ENCODE measurements at places on chromosomes 3 and 15. TPM values are rescaled to one million over a fixed set of nuclear protein-coding genes. Genes with fewer than 3 reads are reported as not detected.

GRCh38 chr15:96699871-96700401, 369.4 kb downstream of the NR2F2 start:
- ATAC-seq: no peak

DNA sequence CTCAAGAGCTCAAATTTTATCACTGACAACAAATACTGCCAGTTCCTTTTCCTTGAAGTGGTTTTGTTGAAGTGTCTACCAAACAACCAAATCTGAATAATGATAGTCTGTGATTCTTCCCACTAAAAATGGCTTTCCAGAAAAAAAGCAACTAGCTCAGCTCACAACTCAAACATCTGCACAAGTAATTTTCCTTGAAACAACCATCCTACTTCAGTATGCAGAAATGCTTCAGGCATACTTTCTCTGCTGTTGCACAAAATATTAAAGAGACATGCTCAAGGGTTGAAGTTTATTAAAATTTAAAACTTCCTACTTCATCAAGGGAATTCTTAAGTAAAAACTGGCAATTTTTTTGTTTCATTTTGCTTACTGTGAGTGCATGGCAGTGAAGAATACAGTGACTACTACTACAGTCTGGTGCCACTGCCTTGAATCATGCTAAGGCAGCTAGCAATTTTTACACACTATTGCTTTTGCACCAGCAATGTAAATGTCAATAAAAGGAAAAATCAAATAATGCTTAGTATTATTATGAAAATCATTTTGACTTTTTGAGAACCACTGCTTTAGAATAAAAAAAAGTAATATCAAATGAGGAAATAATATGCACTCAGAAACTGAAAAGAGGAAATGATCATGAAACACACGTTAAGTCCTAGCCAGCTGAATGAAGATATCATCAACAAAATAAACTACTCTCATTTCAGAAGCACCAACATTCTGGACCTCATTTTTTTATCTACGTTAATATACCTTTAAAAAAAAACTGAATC, 33.6 kb downstream of the VPS13C start:
- no peak for ATAC-seq

DNA sequence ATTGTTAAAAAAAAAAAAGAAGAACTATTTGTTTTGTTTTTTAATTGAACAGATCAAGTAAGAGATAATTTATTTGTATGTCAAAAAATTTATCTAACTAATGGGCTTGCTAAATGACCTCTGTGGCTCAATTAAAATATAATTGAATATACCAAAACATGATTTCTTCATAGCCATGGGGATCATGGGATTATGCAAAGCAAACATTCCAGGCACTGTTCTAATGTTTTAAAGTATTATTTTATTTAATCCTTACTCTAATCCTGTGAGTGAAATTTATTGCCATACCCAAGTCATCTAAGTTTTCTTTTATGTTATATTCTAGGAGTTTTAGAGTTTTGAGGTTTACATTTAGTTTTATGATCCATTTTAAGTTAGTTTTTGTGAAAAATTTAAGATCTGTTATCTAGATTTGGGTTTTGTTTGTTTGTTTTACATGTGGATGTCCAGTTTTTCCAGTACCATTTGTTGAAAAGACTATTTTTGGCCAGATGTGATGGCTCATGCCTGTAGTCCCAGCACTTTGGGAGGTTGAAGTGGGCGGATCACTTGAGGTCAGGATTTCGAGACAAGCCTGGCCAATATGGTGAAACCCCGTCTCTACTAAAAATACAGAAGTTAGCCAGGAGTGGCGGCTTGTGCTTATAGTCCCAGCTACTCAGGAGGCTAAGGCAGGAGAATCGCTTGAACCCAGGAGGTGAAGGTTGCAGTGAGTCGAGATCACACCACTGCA, 52.3 kb upstream of the CNOT10 start:
- ATAC-seq: no peak

DNA sequence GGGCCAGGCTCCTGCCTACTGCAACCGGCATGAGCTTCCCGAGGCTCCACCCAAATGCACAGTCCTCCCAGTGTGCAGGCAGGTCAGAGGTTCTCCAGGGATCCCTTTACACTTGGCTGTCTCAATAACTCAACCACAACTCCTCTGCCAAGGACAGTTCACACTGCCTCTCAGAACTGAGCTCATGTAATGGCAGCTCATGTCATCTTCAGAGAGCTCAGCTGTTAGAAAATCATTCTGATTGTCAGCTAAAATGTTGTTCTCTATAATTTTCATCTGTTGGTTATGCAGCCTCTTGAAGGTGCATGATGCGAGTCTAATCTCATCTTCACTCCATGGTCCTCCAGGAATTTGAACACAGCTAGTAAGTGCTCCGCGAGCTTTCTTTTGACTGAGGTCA, 76.7 kb downstream of the SST start:
- no peak for ATAC-seq

- ATAC-seq: peak; percentile 60
Measured at GRCh38 chr3:137121704-137122314, 164.0 kb downstream of the IL20RB start.

DNA sequence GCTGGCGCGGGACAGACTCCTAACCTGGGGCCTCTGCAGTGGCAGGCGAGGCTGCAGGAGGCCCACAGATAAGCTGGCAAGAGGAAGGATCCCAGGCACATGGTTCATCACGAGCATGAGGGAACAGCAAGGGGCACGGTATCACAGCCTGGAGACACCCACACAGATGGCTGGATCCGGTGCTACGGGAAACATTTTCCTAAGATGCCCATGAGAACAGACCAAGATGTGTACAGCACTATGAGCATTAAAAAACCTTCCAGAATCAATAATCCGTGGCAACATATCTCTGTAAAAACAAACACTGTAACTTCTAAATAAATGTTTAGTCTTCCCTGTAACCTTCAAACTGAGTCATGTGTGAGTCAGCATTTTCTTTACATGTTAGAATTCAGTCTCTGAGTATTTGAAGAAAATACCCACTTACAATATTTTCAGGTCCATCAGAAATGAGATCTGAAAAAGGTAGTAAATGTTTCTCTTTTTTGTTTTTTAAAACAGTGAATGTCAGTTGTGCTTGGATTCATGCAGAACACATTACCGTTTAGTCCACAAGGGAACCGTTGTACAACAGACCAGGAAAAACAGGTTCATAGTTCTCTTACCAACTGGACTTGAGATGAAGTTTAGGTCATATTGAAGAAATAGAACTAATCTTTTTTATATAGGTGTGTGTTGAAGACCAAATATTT, 75.9 kb downstream of the BOC start:
- peak; percentile 27 for ATAC-seq

DNA sequence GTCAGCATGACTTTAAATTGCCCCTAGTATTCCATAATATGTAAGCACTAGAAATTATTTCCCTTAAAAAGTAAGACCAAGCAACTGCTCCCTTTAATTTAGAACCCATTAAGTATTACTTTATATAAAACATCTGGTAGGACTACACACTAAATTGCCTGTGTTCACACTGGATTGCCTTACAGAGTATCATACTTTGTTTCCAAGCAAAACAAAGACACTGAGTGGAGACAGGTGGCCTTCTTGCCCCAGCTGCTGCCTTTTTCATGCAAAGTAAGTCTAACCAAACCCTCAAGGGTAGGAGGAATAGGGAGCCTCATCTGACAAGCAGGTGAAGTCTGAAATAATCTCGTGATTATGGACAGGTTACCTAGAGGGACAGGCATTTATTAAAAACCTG, 87.3 kb downstream of the PEX5L start:
- no peak for ATAC-seq

DNA sequence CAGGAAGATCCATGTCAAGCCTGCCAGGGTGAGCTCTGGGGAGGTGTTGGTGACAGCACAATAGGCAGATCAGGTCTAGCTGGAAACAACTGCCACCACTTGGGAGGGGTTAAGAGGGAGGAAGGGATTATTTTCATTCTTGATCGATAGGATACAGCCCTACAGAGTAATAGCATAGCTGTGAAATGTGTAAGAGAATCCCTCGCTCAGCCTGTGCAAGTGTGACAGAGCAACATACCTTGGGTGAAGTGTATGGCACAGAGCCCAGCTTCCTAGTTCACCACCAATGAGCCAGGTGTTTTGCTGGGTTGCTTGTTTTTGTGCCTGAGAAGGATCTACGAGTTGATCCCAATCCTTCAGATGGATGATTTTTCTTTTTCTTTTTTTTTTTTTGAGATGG, 9.2 kb upstream of the DCUN1D1 start:
- peak; percentile 94 for ATAC-seq

DNA sequence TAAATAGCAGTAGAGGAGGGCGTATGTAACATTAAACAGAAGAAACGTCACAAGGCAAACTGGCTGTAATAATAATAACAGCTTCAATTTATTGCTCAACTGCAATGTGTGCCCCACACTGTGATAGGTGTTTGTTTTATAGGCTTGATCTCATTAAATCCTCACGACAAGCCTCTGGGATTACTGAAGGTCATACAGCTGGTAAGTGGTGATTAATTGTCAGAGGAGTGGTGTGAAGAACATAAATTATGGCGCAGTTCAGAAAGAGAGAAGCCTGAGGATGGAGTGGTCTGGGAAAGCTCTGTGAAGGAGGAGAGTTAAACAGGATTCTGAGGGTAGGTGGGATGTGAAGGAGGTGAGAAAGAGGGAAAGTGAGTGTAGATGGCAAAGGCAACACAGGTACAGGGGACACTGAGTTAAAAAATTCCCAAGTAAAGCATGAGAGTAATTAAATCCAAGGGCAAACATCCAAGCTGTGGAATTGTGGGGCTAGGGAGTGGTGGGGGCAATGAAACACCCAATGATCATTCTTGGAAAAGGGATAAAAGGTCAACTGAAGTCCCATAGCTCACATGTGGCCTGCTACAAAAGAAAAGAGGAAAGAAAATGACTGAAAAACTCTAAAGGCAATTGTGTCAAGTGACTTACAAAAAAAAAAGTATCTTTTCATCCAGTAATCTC, 16.5 kb upstream of the GLCE start:
- ATAC-seq: peak; percentile 92

- ATAC-seq: no peak
Measured at GRCh38 chr3:55984626-55985025, 483.6 kb downstream of the ERC2 start.

DNA sequence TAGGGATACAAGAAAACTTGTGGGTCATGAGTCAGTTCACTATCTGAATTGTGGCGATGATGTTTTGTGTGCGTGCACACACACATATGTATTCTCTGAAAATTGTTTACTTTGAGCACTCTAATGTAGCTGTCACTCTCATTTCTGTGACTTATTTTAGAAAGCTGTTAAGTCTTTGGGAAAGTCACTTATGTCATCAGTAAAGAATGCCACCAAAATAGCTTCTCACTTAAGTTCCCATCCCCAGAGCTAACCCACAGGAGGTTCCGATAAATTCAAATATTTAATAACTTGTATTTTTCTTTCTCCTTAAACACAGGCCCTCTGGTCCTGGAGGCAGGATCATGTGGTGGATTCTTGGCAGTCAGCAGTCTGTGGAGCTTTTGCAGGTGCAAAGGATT, 138.3 kb downstream of the LRIG1 start:
- no peak for ATAC-seq

SCAANT1 gene
- total RNA-seq: not detected

GRCh38 chr3:158725348-158726011, 6.8 kb downstream of the RARRES1 start:
- ATAC-seq: peak; percentile 49

DNA sequence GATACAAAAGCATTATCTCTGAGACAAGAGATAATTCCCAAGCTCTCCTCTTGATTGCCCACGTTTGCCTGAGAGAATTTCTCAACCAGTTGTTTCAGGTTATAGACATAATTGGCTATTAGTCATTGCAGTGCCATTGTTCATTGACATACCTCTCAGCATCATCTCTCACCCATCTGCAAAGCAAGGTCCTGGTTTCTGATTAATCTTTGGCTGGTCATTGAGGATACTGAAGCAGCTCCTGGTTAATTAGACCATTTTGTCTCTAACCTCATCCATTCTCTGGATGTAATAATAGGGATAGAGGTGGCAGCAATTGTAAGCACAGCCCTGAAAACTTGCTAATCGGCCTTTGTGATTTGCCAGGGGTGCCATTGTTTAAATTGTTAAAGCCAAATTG, 104.2 kb downstream of the CNTN6 start:
- no peak for ATAC-seq

ITGB5 gene
- total RNA-seq: 83.0 TPM

CPNE9 gene
- total RNA-seq: not detected

GRCh38 chr15:78232951-78233350, 1.4 kb downstream of the ACSBG1 start:
- no peak for ATAC-seq

VGLL3 gene
- total RNA-seq: 1.6 TPM

EFHB gene
- not detected for total RNA-seq

GRCh38 chr15:48681353-48681752, 35.8 kb upstream of the FBN1 start:
- ATAC-seq: no peak

- no peak for ATAC-seq
Measured at GRCh38 chr15:49900903-49901235, 218.2 kb downstream of the ATP8B4 start.

PCNP gene
- 94.5 TPM for total RNA-seq

DNA sequence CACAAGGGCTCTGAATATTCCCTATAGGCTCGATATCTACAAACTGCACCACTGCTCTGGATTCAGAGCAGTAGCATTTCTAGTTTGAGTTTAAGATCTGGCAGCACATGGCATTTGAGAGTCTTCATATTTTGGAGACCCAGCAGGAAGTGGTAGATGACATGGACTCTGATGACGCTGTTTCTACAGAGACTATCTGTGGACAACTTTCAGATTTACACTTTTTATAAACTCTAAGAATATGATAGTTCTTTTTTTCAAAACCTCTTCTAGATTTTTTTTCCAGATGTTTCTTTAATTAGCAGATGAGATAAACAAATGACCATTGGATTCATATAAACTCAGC, 35.8 kb downstream of the ARMC8 start:
- no peak for ATAC-seq

GRCh38 chr15:71103102-71103676, 12.1 kb upstream of the THSD4 start:
- peak; percentile 77 for ATAC-seq

SIDT1 gene
- total RNA-seq: 1.5 TPM

DNA sequence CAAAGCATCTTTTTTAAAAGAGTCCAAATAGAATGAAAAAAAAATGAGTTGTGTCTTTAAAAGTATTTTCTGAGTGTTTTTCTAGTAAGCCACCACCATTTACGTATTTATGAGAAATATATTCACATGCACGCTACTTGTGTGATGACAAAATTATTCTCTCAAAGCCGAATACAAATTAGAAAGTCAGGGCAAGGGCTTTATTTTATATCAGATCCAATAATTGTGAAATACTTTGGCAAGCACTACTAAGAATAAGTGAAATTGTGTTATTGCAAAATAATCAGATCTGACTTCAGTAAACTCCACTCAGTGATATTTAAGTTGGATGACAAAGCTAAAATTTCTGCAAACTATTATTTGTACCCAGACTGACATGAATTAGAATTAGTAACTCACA, 589.3 kb upstream of the KCNMB2 start:
- no peak for ATAC-seq

DNA sequence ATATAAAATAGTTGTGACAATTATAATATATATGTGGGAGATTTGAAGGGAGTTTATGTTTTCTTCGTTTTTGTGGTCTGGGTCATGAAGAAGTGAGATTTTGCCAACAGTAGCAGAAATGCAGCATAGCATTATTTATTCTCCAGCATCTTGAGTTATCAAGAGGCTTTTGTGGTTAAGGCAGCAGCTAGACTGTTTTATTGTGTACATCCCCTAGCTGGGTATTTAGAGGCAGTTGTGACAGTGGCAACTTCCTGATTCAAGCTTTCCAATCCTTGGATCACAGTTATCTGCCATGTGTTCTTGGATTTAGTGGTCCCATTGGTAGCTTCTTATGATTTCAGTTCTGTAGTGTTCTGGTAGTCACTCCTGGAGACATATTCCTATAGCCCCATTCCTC, 29.0 kb downstream of the ARIH1 start:
- no peak for ATAC-seq

GRCh38 chr3:57079474-57079831, 19.0 kb downstream of the SPATA12 start:
- peak; percentile 51 for ATAC-seq

RARRES1 gene
- 14.9 TPM for total RNA-seq

Measured in esophagus mucosa (tissue), 1 donor.